ENCODE measurements at places on chromosomes 6 and 20. TPM values are rescaled to one million over a fixed set of nuclear protein-coding genes. Genes with fewer than 3 reads are reported as not detected.

PRSS35 gene
- not detected for total RNA-seq

TRDN gene
- total RNA-seq, result 394 TPM

KCNK15 gene
- total RNA-seq, result 0.32 TPM

CST4 gene
- total RNA-seq, result not detected

GRCh38 chr20:24935766-24936525 is 13.1 kb upstream of the CST7 start:
- DNase-seq, result no peak

DNA sequence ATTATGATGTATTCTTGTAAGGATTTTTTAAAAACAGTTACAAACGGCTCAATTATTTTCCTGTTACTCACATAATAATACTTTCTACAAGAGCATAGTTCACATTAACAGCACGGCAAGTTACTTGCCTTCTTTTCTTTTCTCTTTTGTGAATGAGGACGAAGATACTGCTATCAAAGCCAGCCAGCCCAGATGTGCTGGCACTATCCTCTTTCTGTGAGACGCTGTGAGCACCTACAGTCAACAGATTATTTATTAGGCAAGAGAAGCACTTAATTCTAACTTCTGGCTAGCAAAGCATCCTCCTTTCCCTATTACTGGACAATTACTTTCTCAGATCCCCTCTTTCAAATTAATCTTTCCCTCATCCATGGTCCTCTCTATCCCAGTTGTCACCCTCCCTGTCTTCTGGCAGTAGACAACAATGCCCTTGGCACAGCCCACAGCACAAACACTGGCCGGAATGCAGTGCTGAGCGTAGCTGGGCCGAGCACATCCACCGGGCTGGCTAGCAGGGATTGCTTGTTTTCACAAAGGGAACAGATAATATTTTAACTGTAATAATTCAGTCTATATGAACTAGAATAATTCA is 262.1 kb downstream of the FOXC1 start:
- DNase-seq, result no peak

GRCh38 chr6:98769546-98769945 is 64.8 kb upstream of the POU3F2 start:
- no peak for DNase-seq

GRCh38 chr20:433300-433975 is 25.3 kb downstream of the RBCK1 start:
- DNase-seq, result no peak

DNA sequence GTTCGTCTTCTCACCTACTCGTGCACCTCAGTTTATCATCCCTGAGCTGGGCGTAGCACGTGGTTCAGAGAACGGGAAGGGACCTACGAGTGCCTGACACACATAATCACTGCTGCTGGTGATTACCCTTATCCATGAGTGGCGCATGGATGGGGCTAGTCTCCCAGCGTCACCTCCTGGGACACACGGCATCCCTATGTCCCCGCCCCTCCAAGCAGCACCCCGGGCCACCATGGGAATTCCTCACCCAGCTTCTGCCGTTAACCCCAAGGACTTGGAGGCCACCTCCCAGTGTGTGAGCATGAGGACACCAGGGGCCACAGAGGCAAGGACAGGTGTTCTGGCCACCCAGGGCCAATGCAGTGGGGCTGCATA is 9.8 kb downstream of the CHRNA4 start:
- peak; percentile 28 for DNase-seq

GRCh38 chr6:144777249-144777648 is 492.1 kb downstream of the UTRN start:
- DNase-seq, result no peak

GRCh38 chr6:87738000-87738399 is 36.0 kb upstream of the AKIRIN2 start:
- DNase-seq, result no peak

GRCh38 chr6:95846652-95847051 is 169.1 kb upstream of the FUT9 start:
- DNase-seq, result no peak

GRCh38 chr6:23308166-23308565 is 738.8 kb downstream of the HDGFL1 start:
- no peak for DNase-seq

Data from Right ventricle myocardium inferior (tissue), 1 donor.